ENCODE measurements at places on chromosomes 2 and 18.

DNA sequence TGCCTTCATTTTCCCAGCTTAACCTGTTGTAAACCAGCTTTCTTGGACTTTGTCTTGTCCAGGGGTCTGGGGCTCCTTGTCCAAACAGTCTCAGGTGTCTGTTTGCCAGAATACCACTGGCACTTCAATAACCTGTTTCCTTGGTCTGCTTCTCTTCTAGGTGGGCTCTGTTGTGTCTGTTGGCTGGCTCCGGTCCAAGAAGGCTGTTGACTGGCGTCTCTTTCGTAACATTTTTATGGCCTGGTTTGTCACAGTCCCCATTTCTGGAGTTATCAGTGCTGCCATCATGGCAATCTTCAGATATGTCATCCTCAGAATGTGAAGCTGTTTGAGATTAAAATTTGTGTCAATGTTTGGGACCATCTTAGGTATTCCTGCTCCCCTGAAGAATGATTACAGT, 17.0 kb downstream of the SLC20A1 start:
- no peak for DNase-seq

- no peak for DNase-seq
Measured at GRCh38 chr18:55247032-55247431, 287.8 kb upstream of the CCDC68 start.

DNA sequence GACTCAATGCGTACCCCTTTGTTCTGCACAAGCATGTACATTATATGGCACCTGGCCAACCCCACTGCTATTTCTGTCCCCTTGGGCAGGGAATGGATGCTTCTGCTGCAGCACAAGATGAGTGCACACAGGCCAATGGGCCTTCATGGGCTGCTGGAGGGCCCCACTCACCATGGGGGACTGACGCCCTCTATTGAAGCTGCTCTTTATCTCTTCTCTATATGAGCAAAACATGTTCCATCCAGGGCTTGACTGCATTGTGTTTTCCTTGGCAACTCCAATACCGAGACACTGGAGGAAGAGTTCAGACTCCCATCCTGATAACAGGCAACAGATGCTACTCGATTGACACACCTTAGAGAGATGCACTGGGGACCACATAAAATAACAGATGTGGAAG, 251.6 kb upstream of the NCKAP5 start:
- DNase-seq: peak; percentile 39

GRCh38 chr18:3910512-3910911, 460.5 kb downstream of the TGIF1 start:
- no peak for DNase-seq

DNA sequence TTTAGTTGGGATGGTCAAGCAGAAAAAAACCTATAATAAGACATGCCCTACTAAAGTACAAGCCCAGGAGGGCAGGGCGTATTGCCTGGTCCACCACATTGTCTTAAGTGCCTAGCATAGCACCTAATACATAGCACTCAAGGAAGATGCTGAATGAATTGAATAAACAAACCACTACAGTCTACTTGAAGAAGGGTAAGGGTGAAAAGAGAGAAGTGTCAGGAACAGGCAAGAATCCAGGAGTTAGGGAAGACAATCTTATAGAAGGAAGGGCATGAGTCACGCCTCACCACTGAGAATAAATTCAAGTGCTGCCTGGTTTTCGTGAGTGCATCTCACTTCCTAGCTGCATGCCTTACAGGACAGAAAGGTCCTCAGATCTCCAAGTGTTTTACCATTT, 13.9 kb downstream of the SLC19A3 start:
- DNase-seq: peak; percentile 66

DNA sequence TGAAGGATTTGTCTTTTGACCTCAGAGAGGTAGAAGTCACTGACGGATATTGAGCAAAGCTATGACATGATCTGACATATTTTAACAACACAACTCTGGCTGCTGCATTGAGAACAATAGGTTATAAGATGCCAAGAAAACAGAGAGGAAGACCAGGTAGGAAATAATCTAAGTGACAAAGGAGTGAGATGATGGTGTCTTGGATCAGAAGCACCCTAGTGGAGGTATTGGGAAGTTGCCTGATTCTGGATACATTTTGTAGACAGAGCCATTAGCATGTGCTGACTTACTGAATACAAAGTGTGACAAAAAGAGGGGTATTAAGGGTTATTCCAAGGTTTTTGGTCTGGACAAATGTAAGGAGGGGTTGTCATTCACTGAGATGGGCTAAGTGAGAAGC, 1438.1 kb downstream of the DPP10 start:
- no peak for DNase-seq

DNA sequence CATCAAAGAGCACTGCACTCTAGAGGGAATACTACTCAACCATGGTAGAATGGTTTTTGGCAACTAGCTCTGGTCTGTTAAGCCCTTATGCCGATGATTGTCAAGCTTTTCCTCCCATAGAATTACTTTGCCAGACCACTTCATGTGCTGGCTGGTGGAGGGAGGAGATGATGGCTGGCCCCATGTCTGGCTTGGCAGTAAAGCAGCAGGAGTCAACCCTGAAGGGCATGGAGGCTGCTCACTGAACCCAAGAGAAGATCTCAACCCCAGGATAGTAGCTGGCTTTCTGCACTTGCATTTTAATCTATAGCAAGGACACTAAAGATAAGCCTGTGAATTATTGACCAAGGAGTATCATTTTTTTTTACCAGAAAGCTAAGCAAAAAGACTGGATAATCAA, 309.9 kb downstream of the PIEZO2 start:
- DNase-seq: no peak

- DNase-seq: no peak
Measured at GRCh38 chr2:28662044-28662443, 89.6 kb upstream of the PPP1CB start.

DNA sequence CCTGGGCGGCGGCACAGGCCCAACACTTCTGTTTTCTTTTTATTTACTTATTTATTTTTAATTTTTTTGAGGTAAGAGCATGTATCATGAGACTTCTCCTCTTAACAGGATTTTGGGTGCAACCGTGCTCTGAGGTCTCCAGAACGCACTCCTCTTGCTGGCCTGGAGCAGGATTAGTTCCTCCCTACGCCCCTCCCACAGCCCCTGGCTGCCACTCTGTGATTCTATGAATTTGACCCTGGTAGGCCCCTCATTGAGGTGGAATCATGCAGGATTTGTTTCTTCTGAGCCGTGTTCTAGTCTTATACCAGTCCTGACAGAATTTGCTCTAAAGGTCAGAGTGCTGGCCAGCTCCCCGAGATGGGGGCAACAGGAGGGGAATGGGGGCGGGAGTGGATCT, 106.5 kb upstream of the HS6ST1 start:
- no peak for DNase-seq

DNA sequence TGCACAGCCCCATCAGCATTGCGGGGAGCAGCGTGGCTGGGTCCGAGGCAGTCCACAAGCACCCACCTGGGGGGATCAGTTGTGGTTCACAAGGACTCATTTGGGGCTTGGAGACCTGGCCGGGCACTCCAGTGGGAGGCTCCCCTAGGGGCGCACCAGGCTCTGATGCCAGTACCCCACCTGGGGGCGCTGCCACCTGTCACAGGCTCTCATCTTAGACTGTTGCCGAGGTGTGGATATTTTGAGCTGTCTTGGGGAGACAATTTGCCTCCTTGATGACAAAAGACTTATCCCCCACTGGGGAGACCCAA, 3.0 kb downstream of the ADRA2B start:
- no peak for DNase-seq

- no peak for DNase-seq
Measured at GRCh38 chr2:105779394-105779793, 34.7 kb downstream of the NCK2 start.

- no peak for DNase-seq
Measured at GRCh38 chr18:36020174-36020711, 47.1 kb downstream of the RPRD1A start.

- DNase-seq: no peak
Measured at GRCh38 chr2:134861173-134861572, 22.8 kb downstream of the ACMSD start.

- no peak for DNase-seq
Measured at GRCh38 chr2:189050165-189050712, 76.1 kb downstream of the COL3A1 start.

DNA sequence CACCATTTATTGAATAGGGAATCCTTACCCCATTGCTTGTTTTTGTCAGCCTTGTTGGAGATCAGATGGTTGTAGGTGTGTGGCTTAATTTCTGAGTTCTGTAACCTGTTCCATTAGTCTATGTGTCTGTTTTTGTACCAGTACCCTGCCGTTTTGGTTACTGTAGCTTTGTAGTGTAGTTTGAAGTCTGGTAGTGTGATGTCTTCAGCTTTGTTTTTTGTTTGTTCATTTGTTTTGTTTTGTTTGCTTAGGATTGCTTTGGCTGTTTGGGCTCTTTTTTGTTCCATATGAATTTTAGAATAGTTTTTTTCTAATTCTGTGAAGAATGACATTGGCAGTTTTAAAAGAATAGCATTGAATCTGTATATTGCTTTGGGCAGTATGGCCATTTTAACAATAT, 12.7 kb downstream of the GKN2 start:
- no peak for DNase-seq

- no peak for DNase-seq
Measured at GRCh38 chr2:53801547-53801946, 14.7 kb downstream of the ERLEC1 start.

- DNase-seq: no peak
Measured at GRCh38 chr18:79355433-79356335, 40.0 kb upstream of the NFATC1 start.
